Astrocyte of the spinal cord (primary cell): ENCODE measurements at places on chromosomes 4 and X.

GRCh38 chr4:22741744-22742143, 49.0 kb downstream of the GBA3 start:
- DNase-seq: no peak

- no peak for DNase-seq
Measured at GRCh38 chr4:134505511-134505910, 303.9 kb upstream of the PABPC4L start.

GRCh38 chr4:137156054-137156453, 376.2 kb downstream of the PCDH18 start:
- peak; percentile 43 for DNase-seq

- no peak for DNase-seq
Measured at GRCh38 chrX:133543654-133544053, 128.4 kb upstream of the GPC4 start.

DNA sequence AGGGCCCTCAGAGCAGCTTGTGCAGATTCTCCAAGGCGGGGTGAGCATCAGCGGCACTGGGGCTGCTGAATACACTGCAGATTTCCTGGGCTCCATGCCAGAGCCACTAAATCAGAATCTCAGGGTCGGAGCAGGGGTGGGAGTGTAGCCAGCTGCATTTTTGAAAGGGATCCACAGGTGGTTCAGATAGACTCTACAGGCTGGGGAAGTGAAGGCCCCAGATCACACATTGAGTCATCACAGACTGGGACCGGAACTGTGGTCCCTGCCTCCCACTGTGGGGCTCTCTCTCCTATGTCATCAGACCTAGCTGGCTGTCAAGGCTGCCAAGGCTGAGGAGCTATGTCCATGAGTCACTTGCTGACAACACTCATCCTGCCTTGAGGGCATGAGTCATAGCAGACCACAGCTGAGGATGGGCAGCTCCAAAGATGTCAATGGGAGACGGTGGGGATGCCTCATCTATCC, 162.3 kb upstream of the MAMLD1 start:
- DNase-seq: peak; percentile 98

DNA sequence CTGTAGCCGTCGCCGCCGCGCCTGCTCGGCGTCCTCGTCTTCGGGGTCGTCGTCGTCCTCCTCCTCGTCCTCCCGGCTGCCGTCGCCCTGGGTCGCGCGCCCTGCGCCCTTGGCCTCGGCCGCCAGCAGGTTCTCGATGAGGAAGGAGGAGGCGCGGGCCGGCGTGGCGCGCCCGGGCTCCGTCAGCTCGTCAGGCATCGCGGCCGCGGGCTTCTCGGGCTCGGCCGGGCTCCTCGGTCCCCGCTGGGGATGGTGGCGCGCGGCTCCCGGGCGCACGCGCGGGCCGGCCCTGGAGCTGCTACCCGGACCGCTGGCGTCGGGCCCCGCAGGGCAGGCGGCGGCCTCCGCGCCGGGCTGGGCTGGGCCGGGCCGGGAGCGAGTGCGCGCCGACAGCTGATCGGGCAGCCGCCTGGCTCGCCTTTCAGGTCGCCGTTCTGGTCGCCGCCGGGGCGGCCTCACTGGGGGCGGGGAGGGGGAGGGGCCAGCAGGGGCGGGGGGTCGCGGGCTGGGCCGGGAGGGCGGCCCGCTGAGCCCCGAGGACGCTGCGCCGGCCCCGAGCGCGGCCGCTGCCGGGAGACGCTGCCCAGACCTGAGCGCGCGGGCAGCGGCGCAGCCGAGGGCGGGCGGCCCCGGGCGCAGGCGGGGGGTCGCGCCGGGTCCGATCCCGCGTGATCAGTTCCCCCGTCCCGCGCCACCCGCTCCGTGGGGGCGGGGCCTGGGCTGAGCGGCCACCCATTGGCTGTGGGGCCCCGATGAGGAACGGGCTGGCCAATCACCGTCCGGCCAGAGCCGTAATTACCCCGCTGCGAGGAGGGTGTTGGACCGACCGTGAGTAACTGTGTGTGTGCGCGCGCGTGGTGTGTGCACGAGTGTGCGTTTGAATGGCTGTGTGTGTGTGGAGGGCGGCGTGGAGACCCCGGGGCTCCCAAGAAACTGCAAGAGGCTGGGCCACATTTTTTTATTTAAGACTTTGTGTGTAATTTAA, at the start of gene HMX1:
Gene HMX1, minus strand, starts transcription at position 423 of the 985 bp plus-strand sequence. Its CDS starts 225 bp downstream, at position 198.
- no peak for DNase-seq

DNA sequence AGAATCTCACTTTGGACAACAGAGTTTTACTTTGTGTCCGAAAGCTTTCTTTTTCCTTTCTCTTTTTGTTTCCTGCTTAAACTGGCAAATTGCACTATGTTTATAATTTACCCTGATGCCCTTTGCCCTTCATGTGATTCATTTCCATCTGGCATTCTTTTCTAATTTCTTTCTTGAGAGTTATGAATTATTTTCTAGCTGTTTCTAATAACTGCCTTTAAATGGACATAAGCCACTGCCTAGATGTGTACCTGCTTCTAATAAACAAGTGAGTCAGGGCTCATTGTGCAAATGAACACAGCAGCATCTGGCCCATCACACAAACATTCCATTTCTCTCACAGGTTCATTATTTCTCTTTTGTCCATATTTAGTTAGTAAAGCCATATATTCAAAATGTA, 242.3 kb upstream of the GPRIN3 start:
- no peak for DNase-seq

DNA sequence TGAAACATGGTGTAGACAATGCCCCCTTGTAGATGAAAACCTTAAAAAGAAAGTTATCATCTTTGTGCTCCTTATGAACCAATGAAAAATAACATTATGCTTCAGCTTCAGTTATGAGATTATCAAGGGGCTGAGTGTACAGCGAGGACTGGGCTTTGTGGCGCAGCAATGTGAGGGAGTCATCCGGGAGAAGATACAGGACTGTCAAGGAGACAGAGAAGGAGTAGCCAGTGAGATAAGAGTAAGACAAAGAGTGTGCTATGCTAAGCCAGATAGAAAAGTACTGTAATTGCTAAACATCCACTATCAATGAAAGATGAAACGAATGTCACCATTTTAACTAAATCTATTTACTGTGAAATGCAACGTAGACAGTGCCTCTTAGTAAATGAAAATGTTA, 3.6 kb upstream of the KLHL15 start:
- DNase-seq: no peak

- DNase-seq: no peak
Measured at GRCh38 chr4:17492876-17493275, 19.0 kb downstream of the QDPR start.

- no peak for DNase-seq
Measured at GRCh38 chr4:181702864-181703495, 540.2 kb upstream of the TENM3 start.

GRCh38 chr4:94371290-94371689, 28.7 kb upstream of the HPGDS start:
- DNase-seq: no peak

DNA sequence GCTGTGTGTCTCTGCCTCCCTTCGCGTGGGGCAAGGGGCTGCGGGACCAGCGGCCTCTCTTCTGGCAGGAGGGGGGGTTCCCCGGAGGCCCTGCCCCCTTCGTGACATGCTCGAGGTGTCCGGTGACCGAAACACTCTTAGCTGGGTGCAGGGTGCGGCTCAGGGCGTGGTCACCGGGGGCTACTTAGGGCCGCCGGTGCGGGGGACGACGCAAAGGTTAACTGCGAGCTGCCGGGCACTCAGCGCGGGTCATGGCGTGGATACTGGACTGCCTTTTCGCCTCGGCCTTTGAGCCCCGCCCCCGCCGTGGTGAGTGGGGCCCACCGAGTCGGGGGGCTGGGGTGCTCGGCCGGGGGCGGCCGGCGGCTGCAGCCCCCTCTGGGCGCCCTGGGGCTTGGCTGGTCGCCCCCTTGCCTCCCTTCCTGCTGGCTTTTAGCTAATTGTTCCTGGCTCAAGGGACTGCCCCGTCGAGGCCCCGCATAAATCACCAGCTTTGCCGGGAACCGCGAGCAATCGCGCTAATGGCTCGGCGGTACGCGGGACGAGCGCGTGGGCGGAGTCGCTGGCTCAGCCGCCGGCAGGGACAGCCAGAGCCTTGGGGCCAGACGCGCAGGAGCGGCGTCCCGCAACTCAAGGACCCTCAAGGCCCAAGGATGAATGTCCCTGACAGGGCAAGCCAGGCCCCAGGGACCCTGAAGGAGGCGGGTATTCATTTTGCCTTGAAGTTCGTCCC, at the start of gene ARHGAP36:
Gene ARHGAP36, plus strand, starts transcription at position 211 of the 733 bp plus-strand sequence. CDS start 23,320 bp downstream, outside the sequence.
- DNase-seq: no peak

DNA sequence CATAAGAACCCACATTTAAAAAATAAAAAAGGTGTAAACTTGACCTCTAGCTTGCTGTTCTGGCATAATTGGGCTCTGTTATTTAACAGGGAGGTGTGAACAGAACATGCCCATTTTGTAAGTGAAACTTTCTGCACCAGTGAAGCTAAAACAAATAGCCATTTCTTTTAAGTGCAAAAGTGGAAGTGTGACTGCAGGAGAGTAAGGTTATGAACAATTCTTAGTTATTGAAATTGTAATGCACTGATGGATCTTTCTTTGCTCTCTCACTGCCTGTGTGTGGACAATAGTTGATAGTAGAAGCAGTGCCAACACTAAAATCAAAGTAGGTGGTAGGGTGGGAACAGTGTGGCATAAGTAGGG, 12.6 kb downstream of the P2RY10 start:
- DNase-seq: no peak

DNA sequence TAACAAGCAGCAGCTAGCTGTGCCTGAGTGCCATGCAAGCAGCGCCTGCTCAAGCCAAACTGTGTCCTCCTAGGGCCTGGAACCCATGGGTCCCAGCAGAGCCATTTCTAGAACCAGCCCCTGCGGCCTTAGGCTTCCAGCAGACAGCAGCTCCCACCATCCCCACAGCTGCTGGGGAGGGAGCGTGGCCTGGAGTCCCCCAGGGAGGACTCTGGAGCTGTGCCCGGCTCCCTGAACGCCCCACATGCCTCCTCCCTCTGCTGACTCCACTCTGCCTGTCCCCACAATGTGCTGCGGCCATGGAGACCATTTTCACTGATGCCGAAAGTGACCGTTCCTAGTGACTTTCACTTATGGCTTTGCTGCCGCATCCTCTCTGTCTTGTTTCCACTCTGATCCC, 45.9 kb downstream of the GAK start:
- no peak for DNase-seq

DNA sequence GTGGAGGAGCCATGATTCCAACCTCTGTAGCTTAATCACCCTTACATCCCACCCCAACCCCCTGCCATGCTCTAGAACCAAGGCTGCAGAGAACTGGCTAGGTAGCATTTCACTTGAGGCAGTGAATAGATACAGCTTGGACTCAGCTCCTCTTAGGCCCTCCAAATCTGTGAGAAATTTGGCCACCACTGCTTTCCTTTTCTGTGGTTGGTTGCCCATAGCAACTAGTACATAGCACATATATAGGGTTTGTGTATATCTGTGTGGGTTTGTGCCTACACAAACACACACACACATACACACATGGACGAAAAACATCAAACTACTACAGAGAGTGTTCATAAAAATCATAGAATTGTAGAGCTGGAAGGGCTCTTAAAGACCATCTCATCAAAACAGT, 52.0 kb upstream of the CCDC160 start:
- no peak for DNase-seq

GRCh38 chr4:162010362-162010761, 153.4 kb downstream of the FSTL5 start:
- no peak for DNase-seq

GRCh38 chrX:106919932-106920452, at the start of gene CLDN2:
CLDN2 (plus strand) TSS chrX:106920402; CDS start chrX:106928229, 7,827 bp downstream.
- DNase-seq: peak; percentile 50

DNA sequence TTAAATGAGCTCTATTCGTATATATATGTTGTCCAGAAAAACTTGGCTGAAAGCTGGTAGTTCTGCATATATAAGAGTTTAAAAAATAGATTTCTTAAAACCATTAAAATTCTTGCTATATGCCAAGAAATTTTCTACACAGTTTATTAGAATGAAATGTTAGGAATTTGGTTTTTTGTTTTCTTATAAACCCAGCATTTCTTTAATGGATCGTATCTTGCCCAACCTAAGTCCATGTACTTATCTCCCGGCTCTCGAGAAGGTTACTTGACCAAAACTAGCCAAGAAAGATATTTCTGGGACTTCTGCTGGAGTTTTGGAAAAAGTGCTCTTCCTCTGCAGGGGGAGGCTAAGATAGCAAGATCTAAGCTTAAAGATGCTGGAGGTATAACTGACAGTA, 4.7 kb upstream of the ASB5 start:
- DNase-seq: no peak

DNA sequence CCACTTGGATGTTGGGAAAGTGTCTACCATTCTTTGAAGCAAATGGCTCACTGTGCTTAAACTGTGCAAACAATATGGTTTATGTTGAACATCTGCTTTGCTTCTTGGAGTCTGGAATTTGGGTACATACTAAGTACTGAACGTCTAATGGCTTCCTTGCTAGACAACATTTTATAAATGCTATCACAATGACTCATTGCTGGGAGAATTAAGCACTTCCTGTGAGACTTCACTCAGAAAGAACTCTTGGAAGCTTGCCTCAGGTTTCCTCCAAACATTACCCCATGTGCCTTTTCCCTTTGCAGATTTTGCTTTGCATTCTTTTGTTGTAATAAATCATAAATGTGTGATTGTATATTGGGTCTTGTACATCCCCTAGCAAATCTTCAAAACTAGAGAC, 139.7 kb downstream of the PACRGL start:
- peak; percentile 76 for DNase-seq

GRCh38 chr4:184443318-184443717, 31.0 kb downstream of the IRF2 start:
- DNase-seq: no peak

GRCh38 chrX:40326186-40326965, 228.6 kb upstream of the BCOR start:
- DNase-seq: no peak

DNA sequence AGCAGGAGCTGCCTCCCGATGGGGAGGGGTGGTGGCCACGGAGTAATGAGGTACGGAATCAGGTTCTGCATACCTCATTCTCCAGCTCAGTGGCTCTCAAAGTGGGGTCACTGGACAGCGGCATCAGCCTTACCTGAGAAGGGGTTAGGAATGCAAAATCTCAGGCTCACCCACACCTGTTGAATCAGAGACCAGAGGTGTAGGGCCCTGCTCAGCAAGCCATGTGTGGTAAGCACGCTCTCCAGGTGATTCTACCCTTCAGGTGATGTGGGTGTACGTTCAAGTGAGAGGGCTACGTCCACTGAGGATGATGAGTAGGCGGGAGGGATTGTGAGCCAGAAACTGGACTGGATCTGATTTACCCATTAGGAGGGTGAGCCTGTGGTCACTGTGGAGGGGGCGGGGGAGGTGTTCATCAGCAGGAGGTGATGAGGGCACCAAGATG, 65.8 kb downstream of the ANAPC4 start:
- DNase-seq: no peak

GRCh38 chrX:115591856-115592842, 31.2 kb downstream of the PLS3 start:
- no peak for DNase-seq

- DNase-seq: peak; percentile 85
Measured at GRCh38 chrX:107731831-107732502, 43.6 kb downstream of the TSC22D3 start.

DNA sequence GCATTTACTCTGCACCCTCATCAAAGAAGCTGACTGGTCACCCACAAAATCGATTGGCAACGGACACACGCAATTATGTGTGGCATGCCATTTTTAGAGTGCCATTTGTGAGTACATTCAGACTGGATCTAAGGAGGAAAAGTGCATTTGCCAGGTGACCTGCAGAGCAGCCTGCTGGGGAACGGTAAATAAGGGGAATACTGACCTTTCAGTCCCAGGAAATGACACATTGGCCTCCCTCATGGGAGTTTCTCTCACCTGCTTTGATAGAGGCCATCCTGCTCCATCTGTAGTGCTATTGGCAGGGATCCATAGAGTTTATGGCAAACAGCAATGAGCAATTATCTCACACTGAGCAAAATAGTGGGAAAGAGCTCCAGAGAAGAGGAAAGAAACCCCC, 127.8 kb downstream of the DDX53 start:
- no peak for DNase-seq
